ENCODE measurements at places on chromosomes 1 and 21. TPM values are rescaled to one million over a fixed set of nuclear protein-coding genes. Genes with fewer than 3 reads are reported as not detected.

- no peak for DNase-seq
These were observed 34.2 kb upstream of the ATP5PO start for GRCh38 chr21:33949516-33950430.

DNA sequence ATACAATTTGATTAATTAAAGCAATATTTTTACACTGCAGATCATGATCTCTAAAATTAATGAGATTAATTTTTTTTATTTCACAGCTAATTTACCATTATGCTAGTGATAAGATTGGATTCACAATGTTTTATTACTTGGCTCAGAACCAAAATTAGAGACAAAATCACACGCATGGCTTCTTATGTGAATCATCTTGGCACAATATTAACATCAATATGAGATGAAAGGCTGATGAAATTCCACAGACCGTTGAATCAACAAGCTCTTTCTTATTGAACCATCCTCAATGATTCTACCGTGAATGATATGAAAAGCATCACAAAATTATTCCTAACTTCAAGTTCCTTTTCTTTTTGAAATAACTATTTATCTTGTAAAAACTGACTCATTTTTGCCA, 544.9 kb downstream of the KCNT2 start:
- peak; percentile 41 for DNase-seq

GRCh38 chr21:37876561-37876960, 39.7 kb downstream of the KCNJ6 start:
- DNase-seq = no peak

DNA sequence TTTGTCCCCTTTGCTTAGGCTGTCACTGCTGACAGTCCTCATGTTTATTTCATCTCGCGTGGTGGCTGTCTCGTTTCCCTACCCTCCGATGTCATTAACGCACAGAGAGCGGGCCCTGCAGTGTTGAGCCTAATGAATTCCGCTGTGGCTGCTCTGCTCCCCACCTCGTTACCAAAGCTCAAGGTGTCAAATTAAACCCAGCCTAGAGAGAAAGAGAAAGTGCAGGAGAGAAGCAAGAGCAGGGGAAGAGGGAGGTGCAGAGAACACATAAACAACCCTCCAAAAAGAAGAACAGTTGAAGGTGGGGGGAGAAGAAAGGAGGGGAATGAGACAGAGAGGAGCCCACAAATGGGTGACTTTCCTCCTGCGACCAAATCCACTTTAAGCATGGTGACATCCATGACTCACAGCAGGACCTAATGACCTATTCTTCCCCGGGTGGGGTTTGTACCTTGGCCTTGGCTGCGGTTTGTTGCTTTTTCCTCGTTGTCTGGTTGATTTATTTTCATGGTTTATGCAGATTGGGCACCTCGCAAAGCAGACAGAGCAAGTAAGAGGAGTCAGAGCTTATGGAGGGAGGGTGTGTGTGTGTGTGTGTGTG, 92.5 kb downstream of the PBX1 start:
- no peak for DNase-seq

DNA sequence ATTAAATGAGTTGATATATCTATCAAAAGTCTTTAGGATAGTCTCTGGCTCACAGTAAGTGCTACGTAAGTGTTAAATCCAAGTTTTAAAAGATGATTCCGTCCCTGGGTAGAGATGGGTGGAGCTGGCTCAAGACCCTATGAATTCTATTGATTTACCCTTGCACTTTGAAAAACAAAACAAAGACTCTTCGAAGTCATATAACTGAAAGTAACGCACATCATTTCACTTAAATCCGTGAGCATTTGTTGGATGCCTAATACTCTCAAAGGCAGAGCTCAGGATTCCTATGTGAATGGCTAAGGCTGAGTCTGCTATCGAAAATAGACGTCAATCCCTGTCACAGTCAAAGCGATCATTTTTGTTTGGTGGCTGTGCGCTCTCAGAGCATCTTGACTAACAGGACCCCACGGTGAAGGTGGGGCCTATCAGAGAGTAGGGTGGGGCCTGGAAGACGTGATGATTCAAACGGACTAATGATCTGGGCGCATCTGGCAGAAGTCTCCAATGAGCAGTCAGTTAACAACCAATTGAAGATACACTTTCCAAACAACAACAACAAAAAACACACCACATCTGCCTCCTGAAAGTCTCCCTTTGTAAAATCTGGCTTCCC, 1.2 kb upstream of the NUCKS1 start:
- no peak for DNase-seq

Gene C1orf105
- total RNA-seq = not detected

GRCh38 chr1:5637171-5637570, 355.1 kb downstream of the NPHP4 start:
- peak; percentile 43 for DNase-seq

Gene NGF
- 1.1 TPM for total RNA-seq

DNA sequence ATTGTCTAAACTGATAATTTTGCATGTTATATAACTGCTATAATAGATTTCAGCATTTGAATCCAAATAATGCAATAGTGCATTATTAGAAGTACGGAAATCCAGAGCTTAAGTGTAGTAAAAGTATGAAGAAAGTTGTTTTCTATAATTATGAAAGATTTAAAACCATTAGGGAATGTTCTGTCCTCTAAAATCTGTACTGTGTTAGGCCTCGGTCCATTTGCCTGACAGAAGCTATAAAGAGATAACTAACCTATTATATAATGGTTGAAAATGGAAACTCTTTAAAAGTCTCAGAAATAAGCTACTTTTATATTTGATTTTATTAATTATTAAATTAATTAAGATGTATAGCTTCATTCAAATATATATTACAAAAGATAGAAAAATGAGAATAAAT, 16.2 kb upstream of the RGS2 start:
- DNase-seq = no peak

GRCh38 chr1:242629396-242629795, 104.9 kb upstream of the PLD5 start:
- DNase-seq = peak; percentile 72

- DNase-seq = no peak
These were observed 10.2 kb downstream of the HNRNPU start for GRCh38 chr1:244854166-244854565.

Gene ADGRB2
- 0.64 TPM for total RNA-seq

GRCh38 chr1:2594641-2595131, 8.1 kb downstream of the PRXL2B start:
- DNase-seq = no peak

Gene ETV3L
- total RNA-seq = not detected

GRCh38 chr21:17921579-17922530, 102.7 kb upstream of the C21orf91 start:
- DNase-seq = peak; percentile 99

DNA sequence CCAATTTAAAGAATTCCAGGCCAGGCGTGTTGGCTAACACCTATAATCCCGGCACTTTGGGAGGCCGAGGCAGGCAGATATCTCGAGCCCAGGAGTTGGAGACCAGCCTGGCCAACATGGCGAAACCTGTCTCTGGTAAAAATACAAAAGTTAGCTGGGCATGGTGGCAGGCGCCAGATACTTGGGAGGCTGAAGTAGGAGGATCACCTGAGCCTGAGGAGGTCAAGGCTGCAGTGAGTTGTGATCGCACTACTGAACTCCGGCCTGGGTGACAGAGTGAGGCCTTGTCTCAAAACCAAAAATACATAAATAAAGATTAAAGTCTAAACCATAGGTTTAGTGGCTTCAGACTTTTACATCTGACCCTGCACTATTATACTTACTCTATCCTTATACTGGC, 32.4 kb downstream of the BTG3 start:
- no peak for DNase-seq

DNA sequence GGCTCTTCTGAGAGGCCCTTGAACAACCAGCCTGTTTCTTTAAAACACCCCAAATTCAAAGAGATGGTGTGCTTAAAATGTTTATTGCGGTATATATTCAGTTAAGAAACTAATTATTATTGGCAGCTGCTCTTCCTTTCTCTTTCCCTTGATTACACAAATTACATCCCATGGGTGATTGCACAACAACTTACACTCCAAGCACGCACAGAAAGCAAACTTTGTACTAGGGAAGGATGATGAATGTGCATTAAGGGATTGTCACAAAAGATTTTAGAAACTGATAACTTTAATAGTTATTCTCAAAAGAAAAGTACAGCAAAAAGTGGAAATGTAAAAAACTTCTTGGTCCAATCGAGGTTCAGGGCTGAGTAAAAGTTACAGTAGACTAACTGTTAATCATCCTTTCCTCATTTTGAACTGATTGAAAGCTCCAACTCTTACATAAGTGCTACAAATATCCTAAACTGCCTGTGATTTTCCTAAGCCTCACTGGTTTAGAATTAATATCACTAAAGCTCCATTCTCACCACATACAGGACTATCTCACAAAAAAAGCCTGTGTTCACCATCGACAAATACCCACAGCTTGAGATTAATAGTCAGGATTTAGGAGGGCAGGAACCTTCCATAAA, 153.4 kb downstream of the TTLL7 start:
- no peak for DNase-seq

DNA sequence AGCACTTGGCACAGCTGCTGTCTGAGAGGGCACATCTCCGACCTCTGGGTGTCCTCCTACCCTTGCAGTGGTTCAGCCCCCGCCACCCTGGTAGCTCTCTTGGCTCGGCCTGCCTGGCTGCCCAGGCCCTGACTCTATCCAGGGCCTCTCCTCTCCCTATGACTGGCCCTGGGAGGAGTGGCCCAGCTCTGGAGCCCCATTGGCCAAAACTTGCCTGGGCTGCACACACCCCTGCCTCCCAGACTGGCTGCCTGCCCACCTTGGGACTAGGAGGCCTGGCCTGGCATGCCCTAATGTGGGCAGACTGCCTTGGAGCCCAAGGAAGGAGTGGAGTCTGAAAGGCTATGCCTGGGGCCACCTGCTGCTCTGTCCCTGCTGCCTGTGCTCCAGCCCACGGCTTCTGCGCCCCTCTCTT, 33.6 kb downstream of the ACOT11 start:
- peak; percentile 92 for DNase-seq

- no peak for DNase-seq
These were observed 151.3 kb upstream of the COL6A1 start for GRCh38 chr21:45830221-45830640.

Gene KRTAP24-1
- total RNA-seq = not detected

- no peak for DNase-seq
These were observed 3.0 kb upstream of the CTSK start for GRCh38 chr1:150810958-150811659.

Gene PLEKHG5
- 45.2 TPM for total RNA-seq

Gene PRAMEF13
- not detected for total RNA-seq

DNA sequence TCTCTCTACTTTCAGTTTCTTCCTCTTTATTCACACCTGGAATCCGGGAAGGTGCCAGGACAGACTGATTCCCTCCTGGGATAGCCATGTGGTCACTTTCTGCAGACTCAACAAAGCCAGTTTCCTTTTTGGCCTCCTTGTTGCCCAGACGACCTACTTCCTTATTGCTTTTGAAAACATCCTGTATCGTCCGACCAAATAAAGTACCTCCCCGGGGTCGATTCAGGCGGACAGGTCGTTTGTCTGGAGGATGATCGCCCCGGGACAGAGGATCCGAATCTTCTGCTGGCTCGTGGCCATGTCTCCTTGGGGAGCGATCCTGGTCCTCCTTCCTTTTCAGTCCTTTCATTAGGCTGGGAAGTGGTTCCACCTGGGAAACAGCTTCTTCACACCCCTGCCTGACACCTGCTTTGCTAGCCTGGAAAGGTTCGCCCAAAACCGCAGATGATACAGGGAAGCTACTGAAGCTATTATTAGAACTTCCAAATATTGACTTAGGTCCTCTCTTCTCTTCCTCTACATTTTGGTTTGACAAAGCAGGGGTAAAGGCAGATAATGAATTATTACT, 1.2 kb downstream of the MCM3AP start:
- no peak for DNase-seq

Gene USH2A
- total RNA-seq = not detected

- DNase-seq = no peak
These were observed 111.8 kb downstream of the VPS13D start for GRCh38 chr1:12341667-12342066.

Gene SH2D1B
- total RNA-seq = 0.13 TPM

Gene C1orf226
- total RNA-seq = 0.26 TPM

DNA sequence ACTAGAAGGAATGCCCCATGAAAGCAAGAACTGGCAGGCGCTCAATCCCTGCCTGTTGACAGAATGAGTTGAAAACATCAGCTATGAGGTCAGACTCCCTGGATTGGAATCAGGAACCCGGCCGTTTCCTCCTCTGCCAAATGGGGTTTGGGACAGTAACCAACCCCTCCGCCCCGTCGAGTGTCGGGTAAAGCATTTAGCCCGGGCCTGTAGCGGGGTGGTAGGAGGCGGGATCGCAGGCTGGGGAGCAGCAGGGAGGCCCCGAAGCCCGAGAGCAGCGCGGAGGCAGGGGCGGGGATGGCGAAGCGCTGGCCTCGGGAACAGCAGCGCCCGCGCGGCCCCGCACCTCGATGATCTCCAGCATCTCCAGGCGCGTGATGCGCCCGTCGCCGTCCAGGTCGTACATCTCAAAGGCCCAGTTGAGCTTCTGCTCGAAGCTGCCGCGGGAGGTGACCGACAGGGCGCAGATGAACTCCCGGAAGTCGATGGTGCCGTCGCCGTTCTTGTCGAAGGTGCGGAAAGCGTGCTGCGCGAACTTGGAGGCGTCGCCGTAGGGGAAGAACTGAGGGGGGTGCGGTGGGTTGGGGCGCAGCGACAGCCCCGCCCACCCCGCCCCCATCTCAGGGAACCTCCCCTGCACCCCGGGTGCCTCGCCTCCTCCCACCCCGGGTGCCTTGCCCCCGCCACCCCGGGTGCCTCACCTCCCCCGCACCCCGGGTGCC, 7.5 kb downstream of the HPCAL4 start:
- DNase-seq = no peak

Gene GJA8
- total RNA-seq = not detected

Data from bronchial epithelial cell (primary cell).